Breast epithelium (tissue), 4 donors: ENCODE measurements at places on chromosomes 4 and X. TPM values are rescaled to one million over a fixed set of nuclear protein-coding genes. Genes with fewer than 3 reads are reported as not detected.

- no peaks in the 10 kb centered on the region for H3K36me3 ChIP-seq
- H3K27me3 ChIP-seq = no peaks in the 10 kb centered on the region
- H3K4me1 ChIP-seq = no peaks in the 10 kb centered on the region
- peak within 1 kb of the TSS; percentile 48 for H3K4me3 ChIP-seq
- DNase-seq = peak; percentile 62
These were observed at the start of gene ANXA3 for GRCh38 chr4:78551420-78552351. ANXA3 (plus strand) TSS chr4:78551770; CDS start chr4:78554474, 2,704 bp downstream.

DNA sequence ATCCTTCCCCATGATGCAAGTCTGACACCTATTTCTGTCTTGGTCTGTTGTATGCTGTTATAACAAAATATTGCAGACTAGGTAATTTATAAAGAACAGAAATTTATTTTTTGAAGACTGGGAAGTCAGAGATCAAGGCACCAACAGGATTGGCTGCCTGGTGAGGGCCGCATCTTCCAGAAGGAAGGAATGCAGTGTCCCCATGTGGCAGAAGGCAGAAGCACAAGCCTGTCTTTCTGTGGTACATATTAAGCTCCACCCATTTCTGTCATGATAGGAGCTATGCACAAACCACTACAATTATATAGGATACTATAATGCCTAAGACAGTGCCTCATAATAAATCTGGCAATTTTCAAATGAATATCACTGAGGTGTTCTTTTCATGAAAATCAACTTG is 502.3 kb upstream of the DIAPH2 start:
- H3K4me1 ChIP-seq = no peaks in the 10 kb centered on the region
- H3K27me3 ChIP-seq = no peaks in the 10 kb centered on the region
- no peaks in the 10 kb centered on the region for H3K36me3 ChIP-seq
- no peak overlapping the region for H3K27ac ChIP-seq
- H3K4me3 ChIP-seq = no peak overlapping the region

GSX2 gene
- total RNA-seq = not detected

WWC2 gene
- 40.4 TPM for total RNA-seq

BEX1 gene
- total RNA-seq = 0.66 TPM
